Stimulated activated CD4-positive, alpha-beta T cell treated with anti-CD3 and anti-CD28 coated beads, Interleukin-15, amount 100 ng/mL, for 1 hour (primary cell): ENCODE measurements at places on chromosomes 16 and 17.

GRCh38 chr17:65332779-65333178 lies 195.6 kb downstream of the RGS9 start:
- no peak for DNase-seq

GRCh38 chr16:87174061-87174460 lies 143.1 kb downstream of the C16orf95 start:
- DNase-seq = no peak

GRCh38 chr16:78984887-78985464 lies 615.6 kb downstream of the MAF start:
- no peak for DNase-seq

- DNase-seq = no peak
These were observed 26.9 kb upstream of the CDH1 start for GRCh38 chr16:68710211-68710610.

- DNase-seq = no peak
These were observed 36.0 kb upstream of the SLC47A1 start for GRCh38 chr17:19497624-19498023.

DNA sequence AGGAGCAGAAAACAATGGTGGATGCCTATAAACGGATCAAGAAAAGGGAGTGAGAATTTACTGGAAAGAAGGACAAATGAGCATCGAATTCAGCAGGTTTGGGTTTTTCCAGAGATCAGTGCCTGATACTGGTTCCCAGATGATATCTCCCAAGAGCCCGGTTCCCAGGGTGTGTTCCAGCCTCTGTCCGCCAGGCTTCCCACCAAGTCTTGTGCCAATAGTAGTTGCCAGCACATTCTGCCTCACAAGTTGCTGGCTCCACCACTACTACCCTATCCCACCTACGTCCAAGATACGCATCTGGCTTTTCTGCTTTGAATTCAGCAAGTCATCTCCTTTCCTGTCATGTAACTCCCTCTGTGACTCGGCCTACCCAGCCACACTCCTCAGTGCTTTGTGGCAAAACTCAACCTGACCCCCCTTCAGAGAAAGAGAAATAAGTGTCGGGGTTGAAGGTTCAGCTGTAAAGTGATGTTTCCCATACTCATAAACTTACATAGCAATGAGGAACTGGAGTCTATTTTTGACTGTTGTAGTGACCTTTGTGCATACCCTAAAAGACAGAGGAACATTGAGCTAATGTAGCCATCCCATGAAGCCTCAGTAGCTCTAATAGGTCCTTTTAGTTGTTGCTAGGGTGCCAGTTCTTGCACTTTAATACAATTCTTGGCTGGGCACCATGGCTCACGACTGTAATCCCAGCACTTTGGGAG lies 277.0 kb downstream of the IRX3 start:
- no peak for DNase-seq

DNA sequence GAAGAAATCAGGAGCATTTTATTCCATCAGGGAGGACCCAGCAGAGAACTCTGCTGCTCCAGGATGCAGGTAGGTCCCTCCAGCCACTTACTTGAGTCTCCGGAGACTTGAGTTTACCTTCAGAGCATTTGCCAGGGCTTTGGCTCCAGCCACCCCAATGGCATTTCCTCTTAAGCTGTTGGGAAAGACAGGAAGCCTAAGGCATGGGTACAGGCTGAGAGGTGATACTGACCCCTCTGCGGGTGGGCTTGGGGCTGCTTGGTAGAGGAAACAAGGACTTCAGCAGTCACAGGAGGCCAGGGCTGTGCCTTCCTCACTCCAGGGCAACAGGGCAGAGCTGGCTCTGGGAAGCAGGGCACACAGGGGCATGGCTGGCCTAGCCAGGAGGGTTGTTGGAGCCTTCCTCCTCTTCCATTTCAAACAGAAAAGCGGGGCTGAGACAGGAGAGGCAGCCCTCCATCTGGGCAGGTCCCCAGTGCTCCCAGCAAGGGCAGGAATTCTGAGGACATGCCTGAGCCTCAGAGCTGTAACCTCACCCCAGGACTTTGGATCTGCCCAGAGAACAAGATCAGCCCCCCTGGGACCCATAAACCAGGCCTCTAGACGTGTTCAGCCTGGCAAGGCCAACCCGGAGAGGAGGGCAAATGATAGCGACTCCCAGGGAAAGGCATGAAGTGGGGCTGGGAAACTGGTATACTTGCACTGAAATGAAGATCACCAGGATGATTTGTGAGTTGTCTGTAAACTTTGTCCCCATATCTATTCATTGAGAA lies 34.4 kb downstream of the NLRC3 start:
- no peak for DNase-seq

- DNase-seq = no peak
These were observed 31.9 kb downstream of the CCDC42 start for GRCh38 chr17:8712698-8713097.

DNA sequence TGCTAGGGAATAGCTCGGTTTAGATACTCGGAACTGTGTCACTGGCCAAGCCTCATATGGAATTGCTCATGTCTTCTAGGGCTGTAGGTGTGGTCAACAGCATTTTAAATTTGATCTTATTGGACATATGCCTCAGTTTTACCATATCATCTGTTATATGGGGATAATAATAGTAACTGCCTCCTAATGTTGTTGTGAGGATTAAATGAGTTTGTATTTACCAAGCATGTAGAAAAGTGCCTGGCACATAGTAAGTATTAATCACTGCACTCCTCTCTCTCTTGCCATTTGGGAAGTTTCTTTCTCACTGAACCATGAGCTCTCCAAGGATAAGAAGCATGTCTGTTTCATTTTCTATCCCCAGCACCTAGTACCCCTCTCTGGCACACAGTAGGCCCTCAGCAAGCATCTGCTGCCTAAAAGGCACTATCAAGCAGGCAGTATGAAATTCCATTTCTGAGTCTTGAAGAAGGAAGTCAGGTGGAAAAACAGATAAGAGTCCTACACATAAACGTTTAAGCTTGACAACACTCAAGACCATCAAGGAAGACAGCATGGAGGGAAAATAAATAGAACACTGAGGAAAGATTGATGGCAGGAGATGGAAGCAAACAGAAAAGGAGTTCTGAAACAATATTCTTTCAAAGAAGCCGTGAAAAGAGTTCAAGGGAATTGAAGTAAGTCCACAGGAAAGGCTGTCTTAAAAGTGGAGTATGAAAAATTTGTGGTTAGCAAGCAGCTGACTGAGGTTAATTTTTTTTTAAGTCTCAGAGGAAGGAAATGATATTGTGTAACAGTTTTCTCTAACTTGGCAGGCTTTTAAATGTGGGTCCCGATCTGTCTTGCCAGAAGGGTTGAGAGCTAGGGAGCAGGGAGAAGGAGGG lies 2.2 kb upstream of the ATP6V0A1 start:
- no peak for DNase-seq

DNA sequence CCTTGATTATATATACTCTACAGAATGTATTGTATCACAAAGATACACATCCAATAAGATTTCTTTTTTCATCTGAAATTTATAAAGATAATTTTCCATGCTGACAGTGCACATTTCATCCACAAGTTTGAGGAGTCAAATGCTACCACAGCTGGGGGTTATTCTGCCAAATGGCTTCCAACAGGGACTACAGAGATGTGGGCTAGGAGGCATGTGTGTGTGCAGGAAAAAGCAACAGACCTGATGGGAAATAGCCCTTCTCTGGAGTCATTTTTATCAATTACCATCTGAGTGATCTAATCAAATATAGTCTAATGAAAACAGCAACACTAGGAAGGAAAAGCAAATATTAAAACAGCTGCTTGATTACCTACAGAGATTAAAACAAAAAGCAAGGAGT lies 290.5 kb downstream of the CEP112 start:
- no peak for DNase-seq

- no peak for DNase-seq
These were observed 441.6 kb upstream of the SALL1 start for GRCh38 chr16:51592535-51593300.

DNA sequence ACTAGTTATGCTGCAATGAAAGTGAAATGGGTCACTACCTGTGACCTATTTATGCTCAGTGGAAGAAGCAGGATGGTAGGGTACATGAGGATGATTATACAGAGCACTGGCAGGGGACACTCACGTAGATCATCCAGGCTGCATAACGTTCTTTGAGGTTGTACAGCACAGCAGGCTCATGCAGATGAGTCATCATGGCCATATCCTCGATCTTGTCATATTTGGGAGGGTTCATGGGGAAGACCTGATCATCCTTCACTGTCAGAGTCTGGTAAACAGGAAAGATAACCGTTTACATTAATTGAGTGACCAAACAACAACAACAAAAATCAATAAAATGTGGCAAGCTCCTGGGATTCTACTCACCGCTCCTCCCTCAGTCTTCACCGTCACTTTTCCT lies 2.1 kb downstream of the MYH2 start:
- DNase-seq = no peak

GRCh38 chr17:10197362-10197720 lies 1.1 kb downstream of the GAS7 start:
- DNase-seq = no peak

GRCh38 chr16:53896722-53897121 lies 192.8 kb downstream of the FTO start:
- DNase-seq = no peak

- DNase-seq = no peak
These were observed 253.9 kb downstream of the SEC14L1 start for GRCh38 chr17:77394540-77395295.

- DNase-seq = no peak
These were observed 5.4 kb upstream of the SLC5A10 start for GRCh38 chr17:18946536-18946935.

- no peak for DNase-seq
These were observed 84.0 kb upstream of the NOL11 start for GRCh38 chr17:67633751-67634211.

- DNase-seq = no peak
These were observed 896.2 kb downstream of the CDH11 start for GRCh38 chr16:64225696-64226095.

GRCh38 chr17:30292286-30292858 lies 628 bp upstream of the BLMH start:
- no peak for DNase-seq

- DNase-seq = peak; percentile 59
These were observed 11.4 kb upstream of the TCAP start for GRCh38 chr17:39653662-39654331.

- DNase-seq = peak; percentile 12
These were observed 9.1 kb downstream of the TFAP4 start for GRCh38 chr16:4263504-4264436.

- DNase-seq = no peak
These were observed 7.2 kb upstream of the AATK start for GRCh38 chr17:81173052-81173761.

- DNase-seq = no peak
These were observed 12.7 kb downstream of the DRC7 start for GRCh38 chr16:57707331-57707730.

DNA sequence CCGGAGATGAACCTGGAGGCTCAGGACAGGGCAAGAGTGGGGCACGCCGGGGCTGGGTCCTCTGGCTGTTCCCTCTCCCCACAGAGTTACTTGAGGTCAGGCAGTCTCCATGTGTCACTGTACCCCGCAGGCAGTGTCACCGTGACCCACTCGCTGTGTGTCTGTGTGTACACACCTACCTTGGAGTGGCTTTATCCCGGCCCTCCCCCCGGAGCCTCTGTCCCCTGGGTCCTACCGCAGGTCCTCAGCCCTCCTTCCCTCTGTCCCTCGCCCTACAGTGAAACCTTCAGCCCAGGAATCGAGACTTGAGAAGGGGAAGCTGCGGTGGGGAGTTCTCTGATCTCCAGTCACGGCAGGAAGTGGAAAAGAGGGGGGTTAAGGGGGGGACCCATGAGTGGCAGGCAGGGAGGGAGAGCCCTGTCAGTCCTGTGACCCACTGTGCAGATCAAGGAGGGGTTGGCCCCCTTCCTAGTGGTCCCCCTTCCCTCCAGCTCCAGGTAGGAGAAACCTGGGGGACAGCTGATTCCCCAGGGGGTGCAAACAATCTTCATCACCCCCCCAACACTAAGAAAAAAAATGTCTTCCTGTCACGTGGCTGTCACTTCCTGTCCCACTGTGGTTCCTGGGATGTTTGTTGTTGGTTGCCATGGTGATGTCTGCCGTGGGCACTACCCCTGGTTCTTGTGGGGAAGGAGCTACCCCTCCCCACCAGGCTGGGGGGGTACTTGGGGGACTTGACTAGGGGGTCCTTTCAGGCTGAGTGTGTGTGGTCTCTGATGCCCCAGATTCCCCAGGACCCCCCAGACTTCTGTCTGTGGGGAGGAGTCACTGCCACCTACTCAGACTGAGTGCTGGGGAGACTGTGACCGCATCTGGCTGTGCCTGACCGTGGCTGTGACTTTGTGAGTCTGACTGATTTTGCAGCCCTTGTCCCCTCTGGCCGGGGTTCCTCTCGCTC lies 13.7 kb downstream of the RARA start:
- DNase-seq = peak; percentile 80

DNA sequence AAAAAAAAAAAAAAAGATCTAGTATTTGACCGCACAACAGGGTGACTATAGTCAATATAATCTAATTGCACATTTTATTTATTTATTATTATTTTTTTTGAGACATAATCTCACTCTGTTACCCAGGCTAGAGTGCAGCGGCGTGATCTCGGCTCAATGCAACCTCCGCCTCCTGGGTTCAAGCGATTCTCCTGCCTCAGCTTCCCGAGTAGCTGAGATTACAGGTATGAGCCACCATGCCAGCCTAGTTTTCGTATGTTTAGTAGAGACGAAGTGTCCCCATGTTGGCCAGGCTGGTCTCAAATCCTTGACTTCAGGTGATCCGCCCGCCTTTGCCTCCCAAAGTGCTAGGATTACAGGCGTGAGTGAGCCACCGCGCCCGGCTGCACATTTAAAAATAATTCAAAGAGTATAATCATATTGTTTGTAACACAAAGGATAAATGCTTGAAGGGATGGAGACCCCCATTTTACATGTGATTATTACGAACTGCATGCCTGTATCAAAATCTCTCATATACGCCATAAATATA lies 794 bp downstream of the ANKS3 start:
- no peak for DNase-seq

DNA sequence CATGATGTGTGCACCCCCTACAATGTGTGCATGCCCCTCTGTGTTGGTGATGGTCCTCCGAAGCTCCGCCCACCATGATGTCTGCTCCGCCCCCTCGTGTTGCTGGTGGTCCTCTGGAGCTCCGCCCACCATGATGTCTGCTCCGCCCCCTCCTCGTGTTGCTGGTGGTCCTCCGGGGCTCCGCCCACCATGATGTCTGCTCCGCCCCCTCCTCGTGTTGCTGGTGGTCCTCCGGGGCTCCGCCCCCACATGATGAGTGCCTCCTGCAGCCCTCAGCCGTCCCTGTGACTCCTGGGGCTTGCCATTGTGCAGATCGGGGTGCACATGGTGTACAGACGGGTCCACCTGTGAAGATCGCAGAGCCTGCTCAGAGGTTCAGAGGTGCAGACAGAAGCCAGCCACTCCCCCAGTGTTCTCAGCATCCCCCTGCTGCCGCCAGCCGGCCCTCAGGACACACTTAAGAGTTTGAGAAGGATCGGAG lies 129.1 kb upstream of the CHMP6 start:
- DNase-seq = no peak
